NCI-H446 treated with DMSO at 0.1 percent for 48 hours (cell line): ENCODE measurements at places on chromosomes 6 and 20.

- no peak for DNase-seq
These were observed 9.6 kb upstream of the RIMS4 start for GRCh38 chr20:44819936-44820335.

DNA sequence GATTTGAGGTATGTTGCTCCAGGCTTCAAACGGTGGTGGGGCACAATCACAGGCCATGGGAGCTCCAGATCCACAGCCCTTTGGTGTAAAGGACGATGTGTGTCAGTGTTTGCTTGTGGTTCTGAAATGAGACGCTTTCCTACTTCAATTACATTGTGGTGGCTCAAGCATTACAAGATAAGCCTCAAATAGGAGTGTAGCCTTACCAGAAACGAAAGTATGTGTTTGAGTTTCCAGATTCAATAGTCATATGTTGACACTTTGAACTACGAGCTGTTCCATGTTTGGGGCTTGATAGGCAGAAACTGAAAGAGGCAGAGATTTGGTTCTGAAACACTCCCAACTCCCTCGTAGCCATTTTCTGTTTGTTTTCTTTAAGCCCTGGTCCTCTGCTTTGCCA, 187.1 kb downstream of the MYLK4 start:
- DNase-seq, result no peak

DNA sequence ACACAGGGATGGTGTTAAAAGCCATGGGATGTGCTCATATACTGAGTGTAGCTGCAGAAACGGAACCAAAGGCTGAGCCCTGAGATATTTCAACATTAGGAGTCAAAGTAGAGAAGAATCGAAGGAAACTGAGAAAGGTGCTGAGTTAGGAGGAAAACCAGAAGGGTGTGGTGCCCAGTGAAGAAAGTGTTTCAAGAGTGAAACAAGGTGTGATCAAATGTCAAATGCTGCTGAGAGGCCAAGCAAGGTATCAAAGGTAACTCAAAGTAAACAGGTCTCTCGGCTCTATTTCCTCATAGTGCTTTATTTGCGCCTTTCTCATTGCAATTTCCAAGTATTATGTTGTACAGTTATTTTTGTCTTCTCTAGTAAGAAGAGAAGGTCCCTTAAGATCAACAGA, 94.1 kb downstream of the PRDM1 start:
- no peak for DNase-seq

- DNase-seq, result peak; percentile 47
These were observed 522 bp upstream of the EPB41L1 start for GRCh38 chr20:36153736-36154699.

- no peak for DNase-seq
These were observed 15.4 kb downstream of the IGF2R start for GRCh38 chr6:159984268-159984786.

DNA sequence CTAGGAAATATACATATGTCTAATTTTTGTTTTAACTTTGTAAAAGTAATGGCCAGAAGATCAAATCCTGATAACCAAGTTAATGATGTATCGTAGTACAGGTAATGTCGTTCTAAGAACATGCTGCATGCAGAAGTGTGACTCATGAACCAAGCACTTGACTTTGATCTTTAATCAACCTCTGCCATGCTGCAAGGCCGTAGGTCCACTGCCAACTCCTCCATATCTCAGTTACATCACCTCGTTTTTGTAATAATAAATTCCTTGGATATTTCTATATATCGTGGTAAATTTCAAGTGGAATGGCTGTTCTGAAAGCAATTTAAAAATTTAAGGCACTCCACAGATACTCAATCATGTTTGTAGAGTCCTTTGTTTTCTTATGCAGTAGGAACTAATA, 771.7 kb downstream of the EPHA7 start:
- no peak for DNase-seq

- DNase-seq, result no peak
These were observed 112.5 kb downstream of the JPH2 start for GRCh38 chr20:44074252-44075151.

- DNase-seq, result no peak
These were observed 216.9 kb upstream of the ARG1 start for GRCh38 chr6:131356161-131356560.

GRCh38 chr6:34671367-34671766, 25.2 kb downstream of the ILRUN start:
- no peak for DNase-seq

- DNase-seq, result no peak
These were observed 33.6 kb upstream of the BTN3A2 start for GRCh38 chr6:26331218-26332073.

- DNase-seq, result no peak
These were observed 70.2 kb downstream of the BLOC1S5 start for GRCh38 chr6:7993952-7994351.

GRCh38 chr6:122361314-122361979, 38.0 kb upstream of the HSF2 start:
- no peak for DNase-seq

GRCh38 chr6:140661691-140662090, 1287.2 kb upstream of the CITED2 start:
- no peak for DNase-seq

DNA sequence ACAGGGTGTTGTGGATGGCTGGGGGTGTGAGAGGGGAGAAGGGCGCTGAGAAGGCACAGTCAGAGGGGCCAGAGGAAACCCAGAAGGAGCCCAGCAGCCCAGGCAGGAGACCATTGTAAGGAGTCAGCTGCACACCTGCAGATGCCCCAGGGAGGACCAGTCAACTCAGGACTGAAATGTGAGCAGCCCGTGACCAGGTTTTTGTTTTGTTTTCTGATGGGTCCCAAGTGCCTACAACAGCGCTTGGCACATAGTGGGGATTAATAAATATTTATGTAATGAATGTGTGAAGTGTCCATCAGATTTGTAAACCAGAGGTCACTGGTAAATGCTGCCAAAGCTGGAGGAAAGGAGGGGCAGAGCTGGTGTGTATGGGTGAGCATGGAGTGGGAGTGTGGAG, 30.2 kb downstream of the TRAM2 start:
- DNase-seq, result no peak

- peak; percentile 19 for DNase-seq
These were observed 32.0 kb downstream of the POM121L2 start for GRCh38 chr6:27280064-27280539.

DNA sequence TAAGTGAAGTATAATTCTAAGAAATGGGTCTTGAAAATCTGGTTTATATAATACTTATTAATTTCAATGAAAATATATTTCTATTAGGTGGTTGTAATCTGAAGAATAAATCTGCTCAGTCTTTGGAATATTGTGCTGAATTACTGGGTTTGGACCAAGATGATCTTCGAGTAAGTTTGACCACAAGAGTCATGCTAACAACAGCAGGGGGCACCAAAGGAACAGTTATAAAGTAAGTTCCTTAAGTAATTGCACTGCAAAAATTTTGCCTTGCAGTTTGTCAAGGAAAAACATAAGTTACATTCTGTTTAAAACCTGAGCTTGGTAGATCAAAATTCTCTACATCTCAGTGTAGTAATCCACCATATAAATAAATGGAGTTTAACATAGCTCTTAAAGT, 106.0 kb downstream of the MYO6 start:
- DNase-seq, result no peak

GRCh38 chr6:7773322-7773721, 47.4 kb downstream of the BMP6 start:
- no peak for DNase-seq
